NCI-H1930 (cell line): ENCODE measurements at places on chromosomes 13 and 19.

GRCh38 chr13:91785431-91786119 is 387.2 kb downstream of the GPC5 start:
- DNase-seq, result no peak

DNA sequence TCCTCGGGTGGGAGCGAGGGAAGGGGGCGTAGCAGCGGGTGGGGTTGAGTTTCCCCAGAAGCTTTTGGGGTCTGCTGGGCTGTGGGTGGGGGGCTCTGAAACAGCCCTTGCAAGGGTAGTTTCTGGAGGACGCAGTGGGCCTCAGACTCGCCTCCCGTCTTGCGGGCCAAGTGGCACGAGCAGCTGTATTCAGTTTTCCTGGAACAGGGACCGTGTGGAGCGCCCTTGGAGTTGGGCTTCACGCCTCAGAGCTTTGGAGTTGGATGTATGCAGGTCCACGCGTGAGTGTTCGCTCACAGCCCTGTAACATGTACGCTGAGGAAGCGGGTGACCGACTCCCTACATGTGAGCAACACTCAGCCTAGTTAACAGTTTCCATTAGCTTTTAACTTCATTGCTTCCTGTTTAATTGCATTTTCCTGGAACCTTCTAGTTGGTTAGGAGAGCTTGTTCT is 603 bp downstream of the TM9SF2 start:
- DNase-seq, result no peak

- DNase-seq, result no peak
Observed at GRCh38 chr13:77335543-77335942, 8.6 kb upstream of the MYCBP2 start.

DNA sequence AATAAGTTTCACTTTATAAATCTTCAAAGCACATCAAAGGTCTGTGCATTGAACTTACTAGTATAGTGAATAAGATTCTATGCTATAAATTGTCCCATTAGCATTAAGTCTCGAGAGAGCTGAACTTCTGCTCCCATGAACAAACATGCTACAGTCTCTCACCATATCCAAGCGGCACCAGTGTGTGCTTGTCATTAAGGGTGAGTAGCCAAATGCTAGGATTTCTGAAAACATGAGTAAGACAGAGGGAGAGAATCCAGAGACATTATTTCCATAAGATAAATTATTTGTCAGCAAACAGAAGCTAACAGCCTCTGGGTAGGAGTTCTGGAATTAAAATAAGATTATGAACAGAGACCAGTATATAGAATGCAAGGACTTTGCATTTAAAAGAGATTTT is 2882.5 kb downstream of the PCDH9 start:
- DNase-seq, result no peak

DNA sequence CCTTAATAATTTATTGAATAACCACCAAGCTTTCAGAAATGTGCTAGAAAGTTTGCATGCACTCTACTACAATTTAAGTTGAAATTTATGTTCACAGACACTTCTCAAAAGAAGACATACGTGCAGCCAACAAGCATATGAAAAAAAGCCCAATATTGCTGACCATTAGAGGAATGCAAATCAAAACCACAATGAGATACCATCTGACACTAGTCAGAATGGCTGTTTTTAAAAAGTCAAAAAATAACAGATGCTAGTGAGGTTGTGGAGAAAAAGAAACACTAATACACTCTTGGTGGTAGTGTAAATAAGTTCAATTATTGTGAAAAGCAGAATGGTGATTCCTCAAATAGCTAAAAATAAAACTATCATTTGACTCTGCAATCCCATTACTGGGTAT is 308.8 kb upstream of the PCDH9 start:
- no peak for DNase-seq

GRCh38 chr13:75530549-75530961 is 7.1 kb downstream of the COMMD6 start:
- DNase-seq, result no peak

- DNase-seq, result no peak
Observed at GRCh38 chr19:27767234-27767633, 1445.7 kb downstream of the UQCRFS1 start.

GRCh38 chr13:25819856-25820530 is 231.8 kb downstream of the SHISA2 start:
- no peak for DNase-seq

DNA sequence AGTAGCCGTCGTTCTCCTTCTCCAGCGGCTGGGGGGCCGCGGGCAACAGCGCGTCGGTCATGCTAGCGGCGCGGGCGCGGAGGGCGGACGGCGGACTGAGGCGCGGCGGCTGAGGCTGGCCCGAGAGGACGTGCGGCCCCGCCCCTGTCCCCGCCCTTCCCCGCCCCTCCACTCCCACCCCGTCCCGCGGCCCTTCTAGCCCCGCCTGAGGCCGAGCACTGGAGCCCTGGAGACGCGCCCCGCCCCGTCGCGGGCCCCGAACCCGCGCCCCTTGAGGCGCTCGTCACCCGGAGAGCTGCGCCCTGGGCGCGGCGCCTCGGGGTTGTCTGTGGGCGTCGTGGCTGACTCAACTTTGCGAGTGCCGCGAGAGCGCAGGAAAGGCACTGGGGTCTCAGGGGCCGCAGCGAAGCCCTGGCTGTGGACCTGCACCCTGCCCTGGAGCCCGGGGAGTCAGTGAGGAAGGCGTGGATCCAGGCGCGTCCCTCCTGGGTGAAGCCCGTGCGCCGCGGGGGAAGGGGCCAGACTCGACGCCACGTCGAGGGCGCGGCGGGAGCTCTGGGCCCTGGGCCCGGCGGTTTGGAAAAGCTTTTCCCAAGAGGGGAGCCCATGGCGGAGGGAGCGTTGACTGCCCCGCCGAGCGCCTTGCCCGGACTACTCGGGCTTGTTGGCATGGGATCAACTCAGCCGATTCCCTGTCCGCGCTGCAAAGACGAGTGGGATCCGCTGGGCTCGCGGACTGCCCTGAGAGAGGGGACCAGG is at the start of gene RHPN2:
RHPN2 (minus strand) TSS at position 97 of the 759 bp plus-strand sequence; CDS start at position 61, 36 bp downstream.
- DNase-seq, result peak; percentile 77

- DNase-seq, result no peak
Observed at GRCh38 chr13:80975903-80976302, 635.0 kb upstream of the SPRY2 start.

GRCh38 chr19:46186717-46187101 is 38.7 kb downstream of the IGFL2 start:
- DNase-seq, result no peak

DNA sequence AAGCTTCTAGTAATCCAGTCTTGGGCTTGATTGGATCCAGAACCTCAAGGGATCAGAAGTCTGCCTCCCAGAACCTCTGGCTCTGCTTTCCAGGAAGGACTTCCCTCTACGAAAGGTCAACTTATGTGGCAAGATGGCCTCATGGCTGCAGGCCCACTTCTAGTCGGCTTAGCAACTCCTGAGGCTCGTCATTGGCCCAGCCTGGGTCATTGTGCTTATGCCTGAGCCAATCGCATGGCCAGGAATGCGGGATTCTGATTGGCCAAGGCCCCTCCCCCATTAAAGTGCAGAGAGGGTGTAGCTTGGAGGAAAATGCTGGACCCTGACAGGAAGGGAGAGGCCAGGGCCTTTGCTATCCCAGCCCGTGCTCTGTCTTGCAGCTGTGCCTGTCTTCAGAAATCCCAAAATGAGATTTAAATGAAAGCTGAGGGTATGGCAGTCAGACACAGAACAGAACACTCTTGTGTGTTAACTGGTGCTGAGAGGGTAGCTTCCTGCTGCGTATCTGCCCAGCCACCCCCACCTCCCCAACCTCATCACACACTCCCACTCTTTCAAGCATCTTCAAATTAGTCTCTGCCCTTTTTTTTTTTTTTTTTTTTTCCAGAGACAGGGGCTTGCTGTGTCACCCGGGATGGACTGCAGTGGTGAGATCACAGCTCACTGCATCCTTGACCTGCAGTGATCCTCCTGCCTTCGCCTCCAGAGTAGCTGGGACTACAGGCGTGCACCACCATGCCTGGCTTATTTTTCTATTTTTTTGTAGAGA is 5.5 kb upstream of the CCNE1 start:
- DNase-seq, result no peak

- peak; percentile 72 for DNase-seq
Observed at GRCh38 chr19:5686647-5687359, 3.3 kb upstream of the RPL36 start.

- DNase-seq, result no peak
Observed at GRCh38 chr13:77599351-77599750, 63.8 kb downstream of the SCEL start.

- DNase-seq, result no peak
Observed at GRCh38 chr19:35501684-35502083, 11.4 kb upstream of the KRTDAP start.

DNA sequence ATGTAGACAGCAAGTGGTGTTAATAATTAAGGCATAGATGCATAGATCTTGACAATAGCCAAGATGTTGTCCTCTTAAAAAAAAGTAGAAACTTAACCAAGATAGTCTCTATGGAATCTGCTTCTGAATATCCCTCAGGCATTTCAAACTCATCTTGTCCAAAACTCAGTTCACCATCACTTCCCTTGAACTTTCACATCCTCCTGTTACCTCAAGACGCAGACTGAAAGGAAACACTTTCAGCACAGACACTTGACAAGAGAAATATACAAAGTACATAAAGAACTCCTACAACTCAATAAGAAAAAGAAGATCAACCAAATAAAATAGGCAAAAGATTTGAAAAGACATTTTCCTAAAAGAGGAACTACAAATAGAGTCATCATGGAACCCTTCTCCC is 451.1 kb downstream of the FOXO1 start:
- no peak for DNase-seq

DNA sequence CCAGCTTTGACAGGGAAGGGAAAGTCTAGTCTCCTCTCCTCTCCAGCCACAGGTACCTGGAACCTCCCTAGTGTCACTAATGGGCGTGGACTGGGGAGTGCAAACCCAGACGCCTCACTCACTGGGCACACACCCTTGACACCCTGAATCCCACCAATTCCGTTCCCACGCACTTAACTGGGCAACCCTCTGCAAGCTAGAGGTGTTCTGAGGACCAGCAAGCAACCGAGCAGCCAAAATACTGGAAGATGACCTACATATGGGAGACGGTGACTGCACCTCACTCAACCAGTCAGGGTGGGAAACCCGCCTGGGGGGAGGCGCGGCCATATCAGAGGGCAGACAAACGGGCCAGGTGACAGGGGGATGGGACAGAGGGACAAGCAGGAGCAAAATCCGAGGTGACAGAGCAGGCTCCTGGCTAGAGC is 991 bp downstream of the ABHD17A start:
- DNase-seq, result no peak

DNA sequence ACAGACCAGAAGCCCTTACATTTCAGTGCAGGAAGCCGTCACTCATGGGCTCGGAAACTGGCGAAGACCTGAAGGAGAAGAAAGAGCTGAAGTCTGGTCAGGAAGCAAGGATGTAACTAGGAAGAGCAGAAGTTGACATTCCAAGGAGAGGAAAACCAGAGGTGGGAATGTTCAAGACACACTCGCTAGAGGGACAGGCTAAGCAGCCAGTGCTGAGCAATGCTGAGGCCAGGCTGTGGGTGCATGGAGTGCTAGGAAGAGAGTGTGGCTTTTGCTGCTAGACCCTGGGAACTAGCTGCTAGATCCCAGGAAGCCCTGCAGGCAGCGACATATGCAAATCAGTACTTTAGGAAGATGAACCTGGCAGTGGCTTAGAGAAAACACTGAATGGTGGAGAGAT is 12.1 kb upstream of the URAD start:
- no peak for DNase-seq

DNA sequence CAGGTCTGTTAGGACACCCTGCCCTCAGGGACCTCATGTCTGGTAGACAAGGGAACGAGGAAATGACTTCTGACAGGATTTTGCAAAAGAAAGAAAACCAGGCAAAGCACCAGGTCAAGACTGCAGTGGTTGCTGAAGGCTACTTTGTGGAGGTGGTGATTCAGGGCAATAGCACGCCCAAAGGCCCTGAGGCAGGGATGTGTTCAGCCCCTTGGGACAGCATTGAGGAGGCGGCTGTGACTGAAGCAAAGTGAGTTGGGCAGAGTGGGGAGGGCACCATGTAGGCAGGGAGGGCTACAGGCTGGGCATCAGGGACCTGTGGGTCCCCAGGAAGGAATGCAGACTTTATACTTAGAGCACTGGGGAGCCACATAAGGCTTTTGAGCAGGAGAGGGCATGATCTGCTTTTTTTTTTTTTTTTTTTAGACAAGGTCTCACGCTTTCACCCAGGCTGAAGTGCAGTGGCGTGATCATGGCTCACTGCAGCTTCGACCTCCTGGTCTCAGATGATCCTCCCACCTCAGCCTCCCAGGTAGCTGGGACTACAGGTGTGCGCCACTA is 10.8 kb upstream of the HOMER3 start:
- DNase-seq, result no peak

- no peak for DNase-seq
Observed at GRCh38 chr19:532561-533363, 1.2 kb downstream of the CDC34 start.

DNA sequence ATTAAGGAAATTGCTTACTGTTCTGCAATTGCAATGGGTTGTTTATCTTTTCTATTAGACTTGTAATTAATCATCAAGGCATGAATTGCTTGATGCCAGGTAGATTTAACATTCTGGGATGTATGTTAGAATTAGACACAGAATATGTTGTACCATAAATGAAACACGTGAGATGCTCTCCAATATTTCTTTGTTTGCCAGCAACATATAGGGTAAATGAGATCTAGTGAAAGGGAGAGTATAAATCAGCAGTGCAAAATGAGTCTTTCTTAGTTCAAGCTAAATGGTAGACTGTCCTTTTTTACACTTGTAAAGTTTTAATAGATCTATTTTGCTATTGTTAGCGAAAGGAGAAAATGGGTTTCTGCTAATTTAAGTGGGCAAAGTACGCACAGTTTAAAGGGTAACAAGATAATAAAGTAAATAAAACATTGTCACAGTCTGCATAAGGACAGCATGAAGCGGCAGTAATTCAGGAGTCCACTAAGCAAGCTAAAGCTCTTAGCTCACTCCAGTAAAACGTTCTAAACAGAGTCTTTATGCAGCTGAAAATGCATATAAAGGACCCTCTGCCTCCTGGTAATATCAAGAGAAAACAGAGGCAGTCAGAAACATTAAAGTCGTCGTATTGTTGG is 1137.1 kb downstream of the OLFM4 start:
- DNase-seq, result peak; percentile 66

- DNase-seq, result peak; percentile 27
Observed at GRCh38 chr19:51029718-51030117, 3.3 kb upstream of the KLK11 start.

GRCh38 chr19:33143897-33144405 is 12.0 kb downstream of the WDR88 start:
- peak; percentile 41 for DNase-seq

GRCh38 chr13:88670509-88670908 is 999.3 kb downstream of the SLITRK5 start:
- no peak for DNase-seq

DNA sequence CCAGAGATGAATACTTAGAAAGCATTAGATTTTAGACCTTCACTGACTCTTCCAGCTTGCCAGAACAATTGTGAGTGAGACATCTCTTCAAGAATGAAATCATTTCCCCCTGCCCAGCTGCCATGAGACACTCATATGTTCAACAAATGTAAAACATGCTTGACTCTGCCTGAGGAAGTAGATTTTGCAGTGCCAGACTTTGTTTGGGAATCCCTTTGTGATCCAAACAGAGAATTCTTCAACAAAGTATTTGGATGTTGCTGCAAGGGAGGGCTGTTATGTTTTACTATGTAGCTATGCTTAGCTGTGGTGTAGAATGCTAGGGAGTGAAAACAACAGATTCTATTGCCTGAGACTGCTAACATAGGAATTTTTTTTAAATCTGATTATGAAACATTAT is 416.4 kb downstream of the DCT start:
- no peak for DNase-seq

- no peak for DNase-seq
Observed at GRCh38 chr13:20518660-20519100, 7.0 kb downstream of the CRYL1 start.

- DNase-seq, result no peak
Observed at GRCh38 chr19:3857449-3858003, 11.3 kb downstream of the ZFR2 start.
